Activated CD8-positive, alpha-beta memory T cell treated with anti-CD3 and anti-CD28 coated beads, Interleukin-2, amount 50 U/mL, for 48 hours (primary cell): ENCODE measurements at places on chromosomes 12 and 14.

DNA sequence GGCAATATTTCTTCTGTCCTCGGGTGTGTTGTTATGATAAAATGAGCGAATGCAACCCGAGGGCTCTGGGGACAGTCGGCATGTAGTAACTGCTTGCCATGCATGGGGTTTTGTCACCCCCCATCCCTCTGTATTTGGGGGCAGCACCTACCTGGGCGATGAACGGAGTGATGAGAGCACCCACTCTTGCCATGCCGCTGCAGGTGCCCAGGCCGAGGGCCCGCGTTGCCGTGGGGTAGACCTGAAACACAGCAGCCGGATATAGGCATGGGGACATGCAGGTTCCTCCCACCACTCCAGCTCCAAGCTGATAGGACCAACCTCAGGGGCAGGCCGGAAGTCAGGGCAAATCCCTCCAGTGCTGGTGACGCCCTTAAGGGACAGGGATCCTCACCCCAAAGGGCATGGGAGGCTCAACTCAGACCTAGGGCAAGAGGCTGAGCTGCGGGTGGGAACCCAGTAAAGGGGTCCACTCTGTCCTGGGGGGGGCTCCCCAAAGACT is 35.8 kb downstream of the DAO start:
- no peak for DNase-seq

DNA sequence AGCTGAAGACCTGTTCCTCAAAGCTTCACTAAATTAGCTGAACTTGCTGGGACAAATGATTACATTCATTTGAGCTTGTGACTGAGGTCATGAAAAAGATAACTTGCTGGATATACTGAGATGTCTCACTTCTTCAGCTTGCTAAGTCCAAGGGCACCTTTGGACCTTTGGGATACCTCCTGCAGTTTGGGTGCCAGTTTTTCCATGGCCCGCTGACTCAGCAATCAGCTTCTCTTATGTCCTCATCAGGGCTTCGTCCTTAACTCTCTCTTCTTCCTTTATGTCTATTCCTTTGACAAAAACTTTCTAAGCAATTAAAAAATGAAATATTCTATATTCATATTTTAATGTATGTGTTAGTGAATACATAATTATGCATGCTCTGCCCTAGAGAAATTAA is 45.6 kb downstream of the OVCH1 start:
- no peak for DNase-seq

GRCh38 chr14:27730204-27730603 is 1036.4 kb upstream of the FOXG1 start:
- DNase-seq = no peak

- no peak for DNase-seq
Observed at GRCh38 chr12:109430244-109430643, 46.9 kb downstream of the KCTD10 start.

DNA sequence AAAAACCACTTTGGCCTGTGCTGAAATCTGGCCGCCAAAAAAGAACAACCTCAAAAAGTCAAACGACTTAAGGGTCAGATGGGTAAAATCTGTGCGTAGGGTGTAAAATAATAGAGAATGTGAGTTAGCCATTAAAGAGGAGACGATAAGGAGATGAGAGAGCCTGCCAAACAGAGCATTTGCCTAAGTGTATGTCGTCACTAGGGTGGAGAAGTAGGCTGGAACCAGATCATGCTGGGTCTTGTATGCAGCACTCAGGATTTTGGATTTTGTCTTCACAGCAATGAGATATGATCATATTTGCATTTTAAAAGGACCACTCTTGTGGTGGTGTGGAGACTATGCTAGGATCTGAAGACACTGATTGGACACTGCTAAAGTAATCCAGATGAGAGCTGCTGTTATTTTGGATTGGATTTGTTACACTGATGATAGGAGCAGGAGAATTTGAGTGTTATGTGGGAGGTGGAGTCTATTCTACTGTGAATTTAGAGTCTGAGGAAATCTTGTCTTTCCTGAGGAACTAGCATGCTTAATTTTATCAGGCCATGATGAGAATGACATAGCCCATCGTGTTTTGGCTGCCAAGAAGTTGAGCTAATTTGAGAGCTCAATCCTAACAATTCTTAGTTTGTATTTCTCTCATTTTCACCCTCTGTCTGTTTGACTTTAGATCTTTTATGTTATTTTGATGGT is 24.8 kb upstream of the DBX2 start:
- DNase-seq = no peak

- no peak for DNase-seq
Observed at GRCh38 chr12:113359939-113360748, 1.8 kb downstream of the PLBD2 start.

GRCh38 chr12:48982397-48983080 is 4.4 kb downstream of the WNT1 start:
- DNase-seq = no peak

GRCh38 chr12:1063852-1064251 is 72.8 kb downstream of the ERC1 start:
- DNase-seq = no peak

- DNase-seq = no peak
Observed at GRCh38 chr14:73662487-73662943, 17.7 kb downstream of the DNAL1 start.

DNA sequence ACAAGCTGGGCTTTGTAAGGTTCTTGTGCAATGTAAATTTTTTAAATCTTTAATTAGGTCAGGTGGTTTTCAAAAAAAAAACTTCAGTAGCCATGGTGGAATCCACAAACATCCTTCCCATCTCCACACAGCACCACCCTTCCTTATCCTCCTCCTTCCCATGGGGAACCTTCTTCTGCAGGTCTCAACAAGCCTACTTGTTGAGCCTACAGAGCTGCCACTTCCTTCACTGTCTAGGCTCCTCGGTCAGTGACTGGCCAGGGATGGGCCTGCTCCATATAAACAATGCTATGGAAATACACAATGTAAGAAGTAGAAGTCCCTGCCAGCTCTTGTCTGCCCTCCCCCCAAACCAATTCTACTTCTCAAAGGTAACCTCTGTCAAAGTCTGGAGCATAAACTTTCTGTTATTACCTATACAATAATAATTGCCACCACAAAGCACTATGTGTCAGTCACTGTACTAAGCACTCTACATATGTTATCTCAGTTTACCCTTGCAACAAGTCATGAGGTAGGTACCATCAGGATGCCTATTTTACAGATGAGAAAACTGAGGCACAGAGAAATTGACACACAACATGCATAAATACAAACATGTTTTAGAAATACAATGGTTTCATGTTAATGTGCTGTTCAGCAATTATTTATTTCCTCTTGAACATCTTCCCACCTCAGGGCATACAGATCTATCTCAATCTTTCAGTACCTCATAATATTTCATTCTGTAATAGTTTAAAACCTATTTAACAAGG is 17.4 kb downstream of the LIMA1 start:
- DNase-seq = no peak

DNA sequence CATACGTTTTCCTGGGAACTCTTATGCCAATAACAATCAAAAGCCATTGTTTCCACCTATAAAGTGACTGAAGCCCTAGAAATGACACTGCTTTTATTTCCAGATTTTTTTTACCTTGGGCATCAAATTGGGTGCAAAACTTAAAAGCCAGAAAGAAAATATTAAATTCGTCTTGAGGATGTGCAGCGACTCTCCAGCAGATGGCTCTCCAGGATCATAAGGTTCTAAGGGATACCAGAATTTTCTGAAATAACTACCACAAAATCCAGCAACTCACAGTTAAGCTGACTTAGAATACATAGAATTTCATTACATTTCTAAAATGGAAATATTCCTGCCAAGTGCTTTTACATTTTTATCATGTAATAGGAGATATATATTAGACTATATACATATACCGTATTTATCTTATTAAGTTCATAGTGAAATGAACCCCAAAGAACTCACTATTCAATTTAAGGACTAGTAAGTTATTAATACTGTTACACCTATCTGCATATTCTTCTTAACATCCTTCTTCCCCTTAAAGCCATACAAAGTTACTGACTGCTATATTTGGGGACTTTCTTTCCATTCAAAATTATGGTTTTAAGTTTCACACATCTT is 44.0 kb downstream of the ARMH4 start:
- DNase-seq = no peak

GRCh38 chr14:92503756-92504491 is 9.7 kb upstream of the RIN3 start:
- DNase-seq = no peak

GRCh38 chr14:58635091-58635830 is 2.5 kb upstream of the DACT1 start:
- DNase-seq = no peak

GRCh38 chr12:60205500-60205899 is 609.7 kb downstream of the SLC16A7 start:
- no peak for DNase-seq

DNA sequence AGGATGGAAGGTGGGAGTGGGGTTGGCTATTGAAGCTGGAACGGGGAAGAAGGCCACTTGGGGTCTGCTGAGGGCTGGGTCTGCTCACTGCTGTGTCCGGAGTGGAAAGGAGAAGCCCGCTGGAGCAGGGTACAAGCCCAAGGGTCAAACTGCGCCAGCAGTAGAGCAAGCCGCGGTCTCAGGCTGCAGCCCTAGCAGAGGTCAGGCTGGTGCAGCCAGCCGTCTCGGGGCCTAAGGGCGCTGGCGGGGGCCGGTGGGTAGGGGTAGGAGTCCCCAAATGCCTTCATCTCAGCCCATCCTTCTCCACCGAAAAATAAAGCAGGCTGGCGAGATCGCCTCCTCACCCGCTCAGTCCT is 718 bp upstream of the JDP2 start:
- DNase-seq = no peak

- DNase-seq = peak; percentile 89
Observed at GRCh38 chr12:120356567-120357030, 12.4 kb downstream of the MSI1 start.

DNA sequence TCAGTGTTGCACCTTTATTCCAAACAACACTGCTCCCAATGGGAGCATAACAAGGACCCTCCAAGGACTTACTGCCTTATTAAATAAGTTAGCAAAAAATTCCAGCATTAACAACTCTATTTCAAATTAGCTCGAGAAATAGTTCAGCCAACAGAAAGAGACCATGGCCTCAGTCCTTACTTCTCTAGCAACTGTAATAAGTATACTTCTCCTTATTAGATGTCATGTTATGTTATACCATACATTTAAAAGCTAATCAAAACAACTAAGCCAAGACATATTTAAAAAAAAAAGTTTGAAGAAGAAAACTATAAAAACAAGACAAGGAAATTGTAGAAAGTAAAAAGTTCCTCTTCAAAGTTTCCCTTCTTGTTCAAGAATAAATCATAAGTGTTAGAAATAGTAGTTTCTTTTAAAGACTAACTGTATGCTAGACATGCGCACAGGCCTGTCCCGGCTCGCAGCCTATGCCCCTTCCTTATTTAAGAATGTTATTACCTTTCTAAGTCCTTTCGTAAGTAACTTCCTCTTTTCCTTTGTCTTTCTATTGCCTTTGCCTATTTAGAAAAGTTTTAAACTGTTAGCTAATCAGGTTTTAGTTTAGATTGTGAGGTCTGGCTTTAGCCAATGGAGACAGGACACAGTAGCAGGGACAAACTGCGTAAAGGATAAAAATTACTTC is 68.6 kb downstream of the RESF1 start:
- DNase-seq = no peak

- DNase-seq = no peak
Observed at GRCh38 chr14:69484444-69485314, at the start of gene PLEKHD1. Gene PLEKHD1, plus strand, starts transcription at chr14:69484728. Its CDS starts 238 bp downstream, at chr14:69484966.

DNA sequence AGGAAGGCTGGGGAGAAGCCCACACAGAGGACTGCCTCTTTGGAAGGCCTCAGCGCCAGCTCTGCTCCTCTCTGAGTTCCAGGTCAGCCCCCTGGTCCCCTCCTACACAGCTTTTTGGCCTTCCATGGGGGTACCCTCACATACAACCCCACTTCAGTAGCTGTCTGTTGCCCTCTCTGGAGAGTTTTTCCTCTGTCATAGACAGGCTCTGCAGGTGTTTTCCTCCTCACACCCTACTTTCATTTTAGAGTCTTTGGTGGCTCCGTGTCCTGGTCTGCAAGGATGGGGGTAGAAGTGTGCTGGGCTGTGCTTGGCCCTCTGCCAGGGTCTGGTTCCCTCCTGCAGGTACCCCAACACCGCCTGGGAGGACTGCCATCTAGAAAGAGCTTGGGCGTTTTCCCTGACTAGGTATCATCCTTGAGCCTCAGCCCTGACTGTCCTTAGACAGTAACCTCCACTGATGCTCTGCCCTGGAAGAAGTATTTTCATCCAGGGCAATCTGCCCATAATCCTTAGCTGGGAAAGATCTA is 15.1 kb downstream of the ZDHHC22 start:
- DNase-seq = no peak

DNA sequence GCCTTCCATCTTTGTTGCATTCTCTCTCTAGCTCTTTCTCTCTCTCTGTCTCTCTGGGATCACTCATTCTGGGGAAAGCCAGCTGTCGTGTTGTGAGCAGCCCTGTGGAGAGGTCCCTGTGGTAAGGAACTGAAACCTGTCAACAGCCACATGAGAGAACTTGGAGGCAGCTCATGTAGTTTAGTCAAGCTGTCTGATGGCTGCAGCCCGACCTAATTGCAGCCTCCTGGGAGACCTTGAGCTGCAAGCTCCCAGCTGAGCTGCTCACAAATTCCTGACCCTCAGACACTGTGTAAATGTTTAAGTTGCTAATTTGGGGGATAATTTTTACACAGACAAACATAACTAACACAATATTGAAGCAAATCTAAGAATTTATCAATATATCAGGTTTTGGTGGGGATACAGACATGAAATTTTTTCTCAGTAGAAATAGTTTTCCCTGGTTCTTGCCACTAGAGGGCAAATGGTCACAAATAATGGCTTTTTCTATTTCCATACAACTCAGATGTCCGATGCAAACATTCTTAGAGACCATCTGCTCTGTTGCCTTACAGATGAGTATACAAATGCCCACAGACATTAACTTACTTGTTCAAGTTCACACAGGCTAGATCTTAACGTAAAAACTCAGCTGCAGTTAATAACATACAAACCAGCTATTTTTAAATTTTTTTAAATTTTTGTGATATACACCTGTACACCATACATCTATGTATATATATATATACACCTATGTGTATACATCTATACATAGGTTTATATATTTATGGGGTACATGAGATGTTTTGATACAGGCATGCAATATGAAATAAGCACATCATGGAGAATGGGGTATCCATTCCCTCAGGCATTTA is 15.5 kb upstream of the KRR1 start:
- no peak for DNase-seq

DNA sequence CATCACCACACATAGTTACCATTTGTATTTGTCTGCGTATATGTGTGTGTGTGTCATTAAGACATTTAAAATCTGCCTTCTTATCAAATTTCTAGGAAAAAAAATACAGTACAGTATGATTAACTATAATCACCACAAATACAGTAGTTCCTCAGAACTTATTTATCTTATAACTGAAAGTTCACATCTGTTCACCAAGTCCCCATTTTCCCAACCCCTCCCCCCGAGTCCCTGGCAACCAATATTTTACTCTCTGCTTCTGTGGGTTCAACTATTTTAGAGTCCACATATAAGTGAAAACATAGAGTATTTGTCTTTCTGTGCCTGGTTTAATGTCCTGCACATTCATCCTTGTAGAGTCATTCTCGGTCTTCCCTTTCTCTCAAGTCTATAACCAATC is 12.3 kb downstream of the CAPS2 start:
- DNase-seq = no peak

- DNase-seq = peak; percentile 76
Observed at GRCh38 chr12:52119398-52120254, 40.1 kb downstream of the SMIM41 start.

GRCh38 chr12:10563966-10564365 is 49.4 kb downstream of the MAGOHB start:
- no peak for DNase-seq

GRCh38 chr14:95533822-95534221 is 1.0 kb upstream of the GLRX5 start:
- peak; percentile 64 for DNase-seq
